Stimulated activated CD8-positive, alpha-beta memory T cell treated with anti-CD3 and anti-CD28 coated beads, Interleukin-7, amount 100 ng/mL, for 1 hour (primary cell): ENCODE measurements at places on chromosomes 5 and 9.

DNA sequence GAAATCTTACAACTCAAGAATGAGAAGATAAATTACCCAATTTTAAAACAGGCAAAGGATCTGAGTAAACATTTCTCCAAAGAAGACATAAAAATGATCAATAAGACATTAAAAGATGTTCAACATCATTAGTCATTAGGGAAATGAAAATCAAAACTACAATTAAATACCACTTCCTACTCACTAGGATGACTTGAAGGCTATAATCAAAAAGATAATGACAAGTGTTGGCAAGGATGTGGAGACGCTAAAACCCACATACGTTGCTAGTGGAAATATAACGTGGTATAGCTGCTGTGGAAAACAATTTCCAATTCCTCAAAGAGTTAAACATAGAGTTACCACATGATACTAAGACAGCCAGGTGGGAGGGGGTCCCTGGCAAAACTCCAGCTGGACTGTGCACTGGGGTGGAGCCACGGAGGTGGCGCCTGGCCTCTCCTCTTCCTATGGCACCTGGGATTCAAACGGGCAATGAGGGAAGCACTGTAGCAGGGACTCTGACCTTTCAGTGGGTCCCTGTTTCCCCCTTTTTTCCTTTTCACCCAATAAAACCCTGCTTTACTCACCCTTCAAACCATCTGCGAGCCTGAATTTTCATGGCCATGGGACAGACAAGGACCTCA lies 5.9 kb downstream of the ARSB start:
- no peak for DNase-seq

DNA sequence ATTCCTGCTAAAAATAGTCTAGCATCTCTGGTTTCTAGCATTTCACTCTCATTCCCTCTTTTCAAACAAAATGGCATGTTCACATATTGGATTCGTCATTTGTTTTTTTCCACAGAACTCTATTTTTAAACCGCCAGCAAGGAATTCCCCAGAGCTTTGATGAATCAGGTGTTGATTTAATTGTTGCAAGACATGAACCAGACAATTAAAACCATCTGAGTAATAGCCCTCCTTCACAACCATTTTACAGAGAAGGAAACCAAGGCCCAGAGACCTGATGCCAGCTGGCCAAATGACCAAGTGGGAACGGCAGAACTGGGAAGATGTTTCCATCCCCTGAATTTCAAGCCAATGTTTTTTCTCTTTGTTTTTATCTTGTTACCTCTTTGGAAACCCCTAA lies 167.0 kb downstream of the CAAP1 start:
- DNase-seq = no peak

DNA sequence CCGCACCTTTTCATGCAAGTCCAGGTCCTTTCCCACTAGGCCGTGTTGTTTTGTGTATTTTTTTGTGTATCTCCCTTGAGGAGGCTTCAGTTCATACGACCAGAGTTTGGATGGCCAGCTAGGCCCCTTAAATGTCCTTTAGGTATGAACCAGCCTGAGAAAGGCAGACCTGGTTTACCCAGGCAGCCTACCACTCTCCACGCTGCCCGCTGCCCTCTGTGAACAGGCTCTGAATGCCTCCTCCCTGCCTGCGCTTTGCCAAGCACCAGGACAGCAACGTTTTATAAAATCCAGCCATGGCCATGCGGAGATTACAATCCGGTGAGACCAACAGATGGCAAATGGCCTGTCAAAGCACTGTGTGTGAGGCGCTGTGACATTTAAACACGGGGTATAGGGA lies 626 bp upstream of the CLTB start:
- no peak for DNase-seq

DNA sequence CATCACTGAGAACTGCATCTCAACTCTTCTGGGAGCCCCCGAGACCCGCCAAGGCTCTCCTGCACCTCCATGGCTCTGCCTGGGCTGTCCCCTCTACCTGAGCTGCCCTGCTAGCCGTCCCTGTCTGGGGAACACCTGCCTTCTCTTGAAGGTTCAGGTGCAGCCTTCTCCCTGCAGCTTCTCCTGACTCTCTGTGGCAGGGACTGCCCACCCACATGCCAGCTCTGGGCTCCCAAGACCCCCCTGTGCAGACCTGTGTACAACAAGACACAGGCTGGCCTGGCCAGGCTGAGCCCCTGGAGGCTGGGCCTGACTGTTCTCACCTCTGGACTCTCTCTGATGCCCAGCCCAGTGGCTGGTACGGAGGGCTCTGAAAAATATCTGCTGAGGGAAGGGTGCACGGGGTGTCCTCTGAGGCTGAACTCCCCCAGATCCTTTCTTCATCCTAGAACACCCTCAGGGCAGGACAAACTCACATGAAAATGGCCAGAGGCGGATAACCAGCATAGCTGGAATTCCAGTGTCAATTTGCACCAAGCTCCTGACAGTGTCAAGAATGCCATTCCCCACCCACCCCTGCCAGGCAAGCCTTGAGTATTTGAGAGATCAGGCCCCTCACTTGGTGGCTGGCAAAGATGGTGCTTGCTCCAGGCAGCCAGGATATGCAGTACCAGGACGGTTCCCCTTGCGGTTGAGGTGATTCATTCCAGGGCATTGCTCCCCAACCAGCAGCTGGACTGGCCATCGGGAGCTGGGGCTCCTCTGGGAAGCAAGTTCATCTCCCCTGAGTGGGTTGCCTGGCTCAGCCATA lies 40.9 kb upstream of the SLC25A51 start:
- no peak for DNase-seq

GRCh38 chr5:12636209-12636608 lies 732.0 kb upstream of the CTNND2 start:
- DNase-seq = no peak

GRCh38 chr5:139390639-139391569 lies 1.2 kb upstream of the MZB1 start:
- no peak for DNase-seq

DNA sequence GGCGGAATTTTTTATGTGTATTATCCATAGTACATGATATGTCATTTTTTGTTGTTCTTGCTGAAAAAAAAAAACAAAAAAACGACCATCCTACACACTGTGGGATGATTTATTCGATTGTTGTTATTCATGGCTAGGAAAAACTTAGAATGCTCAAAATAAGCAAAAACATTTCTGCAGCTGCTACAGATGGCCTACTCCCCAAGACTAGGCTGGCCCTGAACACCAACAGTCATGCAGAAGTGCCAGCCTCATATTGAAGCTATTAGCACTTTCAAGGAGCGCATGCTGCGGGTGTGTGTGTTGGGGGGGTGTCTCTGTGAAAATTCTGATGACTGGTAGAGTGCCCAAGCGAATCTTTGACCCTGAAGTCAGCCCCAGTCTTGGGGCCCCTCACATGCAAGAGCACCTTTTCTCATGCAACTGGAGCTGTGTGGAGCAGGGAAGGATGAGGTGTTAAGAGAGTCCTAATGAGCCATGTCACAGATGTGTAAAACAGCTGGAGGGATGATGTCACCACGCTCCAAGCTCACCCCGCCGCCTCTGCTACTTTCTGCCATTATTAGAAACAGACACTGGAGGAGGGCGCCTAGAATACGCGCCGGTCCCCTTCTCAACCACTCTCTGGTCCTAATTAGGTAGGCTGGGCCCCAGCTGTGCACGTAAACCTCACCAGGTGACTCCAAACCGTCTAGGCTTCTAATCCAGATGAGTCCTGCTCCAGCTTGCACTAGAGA lies 61.0 kb upstream of the SMIM23 start:
- DNase-seq = no peak

DNA sequence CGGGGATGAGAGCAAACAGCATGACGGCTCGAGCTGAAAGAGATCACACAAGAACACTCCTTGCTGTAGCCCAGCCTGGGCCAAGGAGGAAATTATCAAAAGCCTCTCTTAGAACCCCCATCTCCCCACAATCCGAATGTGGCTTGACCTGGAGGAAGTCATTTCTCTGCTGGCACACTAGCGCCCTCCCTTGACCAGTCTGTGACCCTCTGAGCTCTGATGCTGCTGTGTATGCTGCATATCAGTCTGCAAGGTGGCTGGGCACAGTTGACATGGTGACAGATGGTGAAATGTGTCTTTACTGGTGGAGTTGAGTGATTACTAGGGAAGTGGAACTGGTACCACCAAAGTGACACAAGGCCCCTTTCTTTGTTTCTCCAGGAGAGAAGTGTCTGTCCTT lies 3.3 kb downstream of the SLC46A2 start:
- DNase-seq = no peak

DNA sequence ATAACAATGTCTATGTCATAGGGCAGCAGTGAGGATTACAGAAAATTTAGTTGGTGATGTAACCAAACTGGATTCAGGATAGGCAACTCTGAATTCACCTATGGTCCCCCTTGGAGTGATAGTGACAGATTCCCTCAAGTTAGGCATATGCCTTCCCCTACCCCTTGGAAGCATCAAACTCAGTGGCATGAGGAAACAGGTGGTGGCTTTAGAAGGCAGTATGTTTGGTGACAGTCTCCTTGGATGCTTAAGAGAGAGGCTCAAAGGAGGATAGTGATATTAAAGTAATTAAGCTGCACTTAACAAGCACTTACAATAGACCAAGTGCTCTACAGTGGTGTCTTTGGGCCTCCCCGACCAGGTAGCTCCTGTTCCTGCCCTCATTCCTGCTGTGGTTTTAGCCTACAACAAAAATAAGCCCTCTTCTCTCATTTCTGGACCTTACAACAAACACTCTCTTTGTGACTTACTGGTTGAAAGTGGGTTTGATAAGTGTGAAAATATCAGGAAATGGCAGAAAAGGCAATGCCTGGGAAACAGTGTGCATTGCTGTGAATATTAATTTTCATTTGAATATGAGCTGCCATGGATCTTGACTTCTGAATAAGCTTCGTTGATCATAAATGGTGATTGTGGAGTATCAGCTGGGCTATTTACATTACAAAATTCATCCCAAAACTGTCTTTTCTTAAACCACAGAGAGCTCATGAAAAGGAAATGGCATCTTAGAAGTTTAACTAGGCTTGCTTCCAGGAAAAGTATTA lies 29.2 kb downstream of the NR4A3 start:
- DNase-seq = no peak

DNA sequence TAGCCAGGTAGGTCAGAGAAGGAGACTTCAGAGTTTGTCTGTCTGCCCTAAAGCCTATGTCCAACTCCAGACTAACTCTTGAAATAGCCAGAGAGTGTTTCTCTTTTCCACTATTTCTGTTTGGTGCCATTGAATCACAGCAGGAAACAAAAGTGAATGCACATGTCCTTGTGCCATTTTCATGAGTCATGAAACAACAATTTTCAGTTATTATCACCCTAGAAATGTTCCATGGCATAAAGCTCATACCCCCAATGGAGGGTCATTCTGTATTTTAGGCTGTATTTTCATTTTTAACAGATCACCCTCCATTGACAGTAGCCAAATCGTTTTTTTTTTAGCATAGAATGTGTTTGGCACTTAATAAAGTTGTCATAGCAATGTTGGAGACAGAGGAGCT lies 124.7 kb downstream of the PAPPA start:
- no peak for DNase-seq

DNA sequence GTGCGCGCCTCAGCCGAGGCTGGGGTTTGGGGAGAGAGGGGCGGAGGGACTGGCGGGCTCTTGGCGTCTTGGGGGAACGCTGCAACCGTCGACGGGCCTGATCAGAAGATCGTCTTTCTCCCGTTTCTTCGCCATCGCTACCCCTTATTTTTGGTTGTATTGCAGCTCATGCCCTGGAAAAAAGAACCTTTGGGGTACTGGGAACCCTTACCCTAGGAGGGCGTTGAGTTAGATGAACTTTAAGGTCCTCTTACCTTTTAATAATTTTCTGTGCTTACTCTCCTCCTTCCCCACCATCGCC lies 719 bp downstream of the PAIP2 start:
- DNase-seq = peak; percentile 49

DNA sequence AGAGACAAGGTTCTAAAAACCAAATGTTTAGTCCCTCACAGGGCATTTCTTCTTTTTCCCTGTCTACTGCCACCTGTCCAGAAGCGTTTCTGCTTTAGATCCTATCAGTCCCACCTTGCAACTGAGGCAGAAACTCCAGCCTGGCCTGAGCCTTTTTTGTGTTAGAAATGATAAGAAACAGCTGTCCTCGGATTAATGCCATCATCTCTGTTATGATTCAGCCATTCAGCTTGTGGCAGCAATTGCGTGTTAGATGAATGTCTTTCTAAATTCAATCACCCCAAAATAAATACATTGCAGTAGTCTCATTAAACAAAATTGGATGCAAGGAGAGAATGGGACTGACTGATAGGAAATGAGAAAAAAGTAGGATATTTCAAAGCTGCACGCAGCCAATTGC lies 28.3 kb upstream of the FRMPD1 start:
- no peak for DNase-seq
